ENCODE measurements at places on chromosomes 11 and 22.

- no peaks in the 10 kb centered on the region for H3K27me3 ChIP-seq
- H3K36me3 ChIP-seq: peaks cover 35% of the 10 kb centered on the region
- H3K4me3 ChIP-seq: no peak overlapping the region
- no peak for DNase-seq
- no peak overlapping the region for H3K27ac ChIP-seq
These were observed 7.4 kb downstream of the MSANTD4 start for GRCh38 chr11:106014620-106015019.

GRCh38 chr11:131898949-131899348 is 528.5 kb downstream of the NTM start:
- no peaks in the 10 kb centered on the region for H3K27me3 ChIP-seq
- H3K27ac ChIP-seq: no peak overlapping the region
- no peak overlapping the region for H3K4me3 ChIP-seq
- no peak for DNase-seq
- H3K36me3 ChIP-seq: no peaks in the 10 kb centered on the region

- no peak overlapping the region for H3K4me3 ChIP-seq
- peaks cover 3% of the 10 kb centered on the region for H3K27me3 ChIP-seq
- no peak overlapping the region for H3K27ac ChIP-seq
- peak; percentile 45 for DNase-seq
- H3K36me3 ChIP-seq: no peaks in the 10 kb centered on the region
These were observed 60.5 kb downstream of the OSBP2 start for GRCh38 chr22:30754971-30755758.

GRCh38 chr11:94545264-94546161 is 1.8 kb downstream of the FUT4 start:
- peak overlapping the region; percentile 70 for H3K27ac ChIP-seq
- peak overlapping the region; percentile 77 for H3K4me3 ChIP-seq
- H3K4me1 ChIP-seq: peaks cover 37% of the 10 kb centered on the region
- DNase-seq: no peak
- H3K36me3 ChIP-seq: peaks cover 16% of the 10 kb centered on the region
- no peaks in the 10 kb centered on the region for H3K27me3 ChIP-seq

DNA sequence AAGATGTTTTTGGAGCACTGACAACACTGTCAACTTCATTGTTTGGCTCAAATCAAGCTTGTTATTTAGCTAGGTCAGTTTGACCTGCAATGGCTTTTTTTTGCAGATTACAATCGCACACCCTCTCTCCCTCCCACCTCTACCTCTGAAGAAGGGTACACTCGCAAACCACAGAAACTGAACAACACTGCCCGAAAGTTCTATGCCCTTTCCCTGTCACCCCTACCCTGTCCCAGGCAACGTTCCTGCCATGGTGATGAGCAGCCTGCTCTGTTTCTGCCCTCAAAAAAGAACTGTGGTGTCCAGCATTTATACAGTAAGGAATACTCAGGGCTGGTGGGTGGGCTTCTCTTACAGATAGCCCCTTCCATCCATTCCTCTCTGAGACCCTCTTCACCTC is 33.7 kb downstream of the SC5D start:
- no peak for DNase-seq
- H3K36me3 ChIP-seq: no peaks in the 10 kb centered on the region
- H3K4me1 ChIP-seq: peaks cover 11% of the 10 kb centered on the region
- H3K27ac ChIP-seq: no peak overlapping the region
- H3K4me3 ChIP-seq: no peak overlapping the region

- DNase-seq: no peak
- peak overlapping the region; percentile 13 for H3K27ac ChIP-seq
- H3K36me3 ChIP-seq: peaks cover 11% of the 10 kb centered on the region
- H3K4me3 ChIP-seq: peak overlapping the region; percentile 10
These were observed 3.5 kb downstream of the SIK3 start for GRCh38 chr11:117094776-117095175.

- H3K4me3 ChIP-seq: no peak overlapping the region
- H3K27ac ChIP-seq: no peak overlapping the region
- no peak for DNase-seq
- H3K27me3 ChIP-seq: no peaks in the 10 kb centered on the region
These were observed 17.6 kb downstream of the DGAT2 start for GRCh38 chr11:75786101-75786736.

DNA sequence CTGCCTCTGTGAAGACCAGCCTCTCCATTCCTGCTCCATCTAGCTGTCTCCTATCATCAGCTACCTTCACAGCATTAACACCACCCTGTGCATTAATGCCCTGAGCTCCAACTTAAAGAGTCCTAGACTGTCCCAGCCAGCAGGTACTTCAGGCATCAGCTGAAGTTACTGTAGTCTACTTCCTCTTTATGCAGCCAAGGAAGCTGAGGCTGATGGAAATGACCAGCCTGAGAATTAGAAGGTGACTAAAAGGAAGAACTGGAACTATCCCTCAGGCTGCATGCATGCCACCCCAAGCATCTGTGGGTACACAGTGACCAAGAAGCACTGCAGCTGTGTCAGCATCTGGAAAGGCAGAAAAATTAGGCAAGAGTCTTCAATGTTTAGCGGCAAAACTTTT is 28.2 kb downstream of the MS4A10 start:
- H3K36me3 ChIP-seq: no peaks in the 10 kb centered on the region
- H3K27me3 ChIP-seq: peaks cover 3% of the 10 kb centered on the region
- H3K4me1 ChIP-seq: peaks cover 6% of the 10 kb centered on the region

DNA sequence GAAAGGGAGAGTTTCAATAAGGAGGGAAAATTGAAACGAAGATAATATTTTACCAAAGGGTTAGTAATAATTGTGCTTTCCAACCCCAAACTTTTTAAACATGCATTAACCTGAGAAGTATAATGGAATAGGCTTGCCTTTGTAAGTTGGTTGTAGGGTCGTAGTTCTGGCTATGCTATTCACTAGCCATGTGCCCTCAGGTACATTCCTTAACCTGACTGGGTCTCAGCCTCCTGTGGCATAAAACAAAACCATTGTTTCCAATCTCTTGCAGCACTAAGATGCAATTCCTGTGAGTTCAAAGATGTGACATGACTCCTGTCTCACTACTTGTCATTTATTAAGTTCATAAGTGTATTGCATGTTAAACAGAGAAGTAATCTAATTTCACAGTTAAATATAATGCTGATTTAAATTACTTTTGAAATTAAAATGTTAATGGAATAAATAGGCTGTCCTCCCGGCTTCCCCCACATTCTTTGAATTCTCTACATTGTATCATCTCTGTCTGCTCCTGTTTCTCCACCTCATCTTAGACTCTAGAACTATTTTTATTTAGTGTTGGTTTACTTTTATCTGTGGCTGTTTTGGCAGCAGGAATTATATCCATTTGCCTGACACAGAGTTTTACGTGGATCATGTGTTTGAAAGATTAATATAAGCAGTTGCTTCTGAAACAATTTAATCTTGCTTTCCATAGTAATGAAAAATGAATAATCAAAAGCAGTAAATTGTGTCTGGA is 216.3 kb downstream of the FAT3 start:
- H3K27ac ChIP-seq: no peak overlapping the region
- H3K27me3 ChIP-seq: peaks cover 2% of the 10 kb centered on the region
- no peak for DNase-seq
- H3K4me3 ChIP-seq: no peak overlapping the region

DNA sequence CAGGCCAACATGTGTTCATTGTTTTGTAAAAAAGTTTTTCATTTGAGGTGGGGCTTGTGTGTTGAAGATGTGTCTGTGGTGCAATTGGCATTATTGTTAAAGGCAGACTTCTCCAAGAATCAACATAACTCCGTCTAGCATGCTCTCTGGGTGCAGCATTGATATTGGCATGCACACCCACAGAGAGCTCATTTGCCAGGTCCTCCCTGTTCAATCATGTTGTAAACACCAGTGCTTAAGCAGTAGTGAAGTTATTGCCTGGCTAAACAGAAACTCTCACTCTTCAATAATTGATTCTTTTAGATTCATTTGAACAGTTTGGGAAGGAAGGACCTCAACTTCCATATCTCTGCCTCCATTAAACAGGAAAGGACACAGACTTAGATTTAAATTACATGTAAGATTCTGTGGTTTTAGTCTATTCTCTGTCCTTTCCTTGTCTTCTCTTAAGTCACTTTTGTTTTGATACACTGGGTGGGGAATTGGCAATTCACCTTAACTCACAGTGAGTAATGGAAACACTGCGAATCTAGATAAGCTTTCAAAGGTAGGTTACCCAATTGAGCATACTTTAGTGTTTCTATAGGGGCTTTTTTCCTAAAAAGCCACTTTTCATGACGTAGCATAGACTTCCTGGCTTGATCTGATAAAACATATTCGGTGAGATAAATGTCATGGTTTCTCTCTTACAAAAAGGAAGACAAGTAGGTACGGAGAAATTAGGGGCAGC is 30.8 kb upstream of the EXPH5 start:
- no peaks in the 10 kb centered on the region for H3K36me3 ChIP-seq
- DNase-seq: peak; percentile 27
- peaks cover 20% of the 10 kb centered on the region for H3K4me1 ChIP-seq
- no peak overlapping the region for H3K27ac ChIP-seq

- H3K4me1 ChIP-seq: peaks cover 61% of the 10 kb centered on the region
- H3K27ac ChIP-seq: peak overlapping the region; percentile 62
- H3K36me3 ChIP-seq: peaks cover 37% of the 10 kb centered on the region
- H3K4me3 ChIP-seq: peak overlapping the region; percentile 73
- DNase-seq: no peak
- no peaks in the 10 kb centered on the region for H3K27me3 ChIP-seq
These were observed 6.2 kb downstream of the PICALM start for GRCh38 chr11:86062719-86063118.

DNA sequence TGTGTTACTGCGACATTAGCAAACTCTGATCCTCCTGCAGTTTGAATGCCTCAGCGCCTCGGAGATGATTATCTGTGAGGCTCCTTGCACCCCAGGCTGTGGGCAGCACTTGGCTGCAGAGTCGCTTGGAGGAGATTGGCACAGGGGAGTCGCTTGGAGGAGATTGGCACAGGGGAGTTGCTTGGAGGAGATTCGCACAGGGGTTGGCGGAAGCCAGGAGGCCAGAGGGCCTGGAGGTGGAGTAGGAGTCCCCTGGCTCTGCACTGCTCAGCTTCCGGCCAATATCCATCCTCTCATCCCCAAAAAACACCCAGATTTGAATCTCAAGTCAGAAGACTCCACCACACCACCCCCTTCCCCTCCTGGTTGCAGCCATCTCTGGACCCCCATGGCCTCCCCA is 192.6 kb upstream of the NECTIN1 start:
- H3K4me1 ChIP-seq: no peaks in the 10 kb centered on the region
- no peak for DNase-seq
- no peaks in the 10 kb centered on the region for H3K27me3 ChIP-seq
- H3K27ac ChIP-seq: no peak overlapping the region
- H3K4me3 ChIP-seq: no peak overlapping the region
- no peaks in the 10 kb centered on the region for H3K36me3 ChIP-seq

DNA sequence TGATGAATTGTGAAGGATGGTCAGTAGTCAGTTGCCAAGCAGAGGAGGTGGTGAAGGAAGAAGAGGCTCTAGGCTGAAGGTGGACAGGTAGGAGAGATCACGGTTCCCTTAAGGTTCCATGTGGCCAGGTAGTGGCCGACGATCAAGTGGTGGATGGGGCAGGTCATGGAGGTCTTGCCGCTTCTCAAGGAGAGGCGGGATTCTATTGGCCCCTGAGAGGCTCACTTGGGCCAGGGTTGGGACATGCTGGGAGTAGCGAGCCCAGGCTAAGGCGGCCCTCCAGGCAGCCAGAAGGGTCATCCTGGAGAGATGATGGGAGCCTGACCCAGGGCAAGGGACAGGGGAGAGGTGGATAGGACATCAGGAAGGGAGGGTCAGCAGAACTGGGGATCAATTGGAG is 20.9 kb upstream of the TMPRSS4 start:
- peaks cover 6% of the 10 kb centered on the region for H3K27me3 ChIP-seq
- H3K36me3 ChIP-seq: no peaks in the 10 kb centered on the region
- no peak for DNase-seq
- H3K27ac ChIP-seq: no peak overlapping the region
- H3K4me1 ChIP-seq: peaks cover 22% of the 10 kb centered on the region

- peak overlapping the region; percentile 51 for H3K27ac ChIP-seq
- H3K4me3 ChIP-seq: no peak overlapping the region
- peaks cover 16% of the 10 kb centered on the region for H3K4me1 ChIP-seq
- no peak for DNase-seq
- H3K27me3 ChIP-seq: peaks cover 3% of the 10 kb centered on the region
These were observed 68.0 kb upstream of the PRDM11 start for GRCh38 chr11:45078236-45079074.

GRCh38 chr22:37371491-37371890 is 55.8 kb downstream of the ELFN2 start:
- no peak for DNase-seq
- H3K4me3 ChIP-seq: no peak overlapping the region
- H3K27ac ChIP-seq: no peak overlapping the region
- H3K4me1 ChIP-seq: no peaks in the 10 kb centered on the region
- no peaks in the 10 kb centered on the region for H3K36me3 ChIP-seq

DNA sequence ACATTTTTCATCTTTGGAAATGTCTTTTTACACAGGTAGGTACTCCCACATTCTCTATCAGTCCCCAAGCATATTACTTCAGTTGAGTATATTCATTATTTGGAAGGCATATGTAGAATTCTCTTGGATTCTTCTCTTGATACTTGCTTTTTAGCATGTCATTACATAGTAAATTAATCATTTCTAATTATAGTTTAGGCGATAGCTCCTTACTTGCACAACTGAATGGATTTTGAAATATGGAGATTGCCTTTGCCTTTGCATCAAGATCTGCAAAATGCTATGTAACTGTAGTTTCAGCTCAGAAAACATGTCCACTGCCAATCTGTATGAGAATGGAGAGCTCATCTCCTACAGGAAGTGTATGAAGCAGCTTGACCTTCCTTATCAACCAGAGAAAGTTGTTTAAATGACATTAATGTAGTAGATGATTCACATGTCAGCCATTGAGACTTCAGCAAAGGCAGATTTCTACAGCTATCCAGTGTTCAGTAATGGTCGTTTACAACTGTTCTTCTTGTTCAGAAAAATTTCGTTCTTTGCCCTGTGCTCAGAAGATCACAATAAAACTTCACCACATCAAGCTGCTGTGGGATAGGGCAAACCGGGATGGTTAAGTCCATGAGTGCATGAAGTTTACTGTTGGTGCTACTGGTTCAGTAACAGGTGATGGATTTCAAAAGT is 61.6 kb downstream of the PPP6R3 start:
- no peaks in the 10 kb centered on the region for H3K27me3 ChIP-seq
- H3K27ac ChIP-seq: no peak overlapping the region
- DNase-seq: no peak
- H3K4me1 ChIP-seq: peaks cover 32% of the 10 kb centered on the region
- no peak overlapping the region for H3K4me3 ChIP-seq

GRCh38 chr11:78653294-78653909 is 78.7 kb upstream of the NARS2 start:
- H3K4me1 ChIP-seq: peaks cover 2% of the 10 kb centered on the region
- no peak overlapping the region for H3K4me3 ChIP-seq

- H3K27ac ChIP-seq: no peak overlapping the region
- H3K4me1 ChIP-seq: no peaks in the 10 kb centered on the region
- H3K4me3 ChIP-seq: no peak overlapping the region
- DNase-seq: no peak
These were observed 7.6 kb downstream of the LRRC10B start for GRCh38 chr11:61516191-61516590.

Data from T-helper 2 cell treated with Interferon-gamma antibody and Interleukin-4, amounts not matched to agents 5 μg/mL and 100 μg/mL, for 36 hours (primary cell).